ENCODE measurements at places on chromosomes 1 and 21.
A peak's percentile ranks its signal among the peaks of the same experiment; 100 is the strongest.

DNA sequence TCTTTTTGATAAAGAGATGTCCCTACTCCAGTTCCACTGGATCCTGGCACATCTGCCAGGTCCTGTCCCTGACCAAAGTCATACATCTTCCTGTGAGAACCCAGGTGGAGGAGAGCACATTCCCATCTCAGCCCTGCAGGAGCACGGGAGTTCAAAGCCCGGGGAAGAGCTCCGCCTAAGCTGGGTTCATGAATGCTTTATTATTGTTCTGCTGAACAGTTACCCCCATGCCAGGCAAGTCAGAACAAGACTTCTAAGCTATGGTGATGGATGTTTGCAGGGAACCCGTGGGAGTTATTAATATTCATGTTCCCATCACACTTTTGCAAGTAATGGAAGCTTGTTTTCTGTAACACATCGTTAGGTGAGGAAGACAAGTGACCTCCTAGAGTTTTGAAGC is 62.9 kb downstream of the SEC16B start:
- H3K4me1 ChIP-seq = peaks cover 17% of the 10 kb centered on the region
- H3K4me3 ChIP-seq = no peak overlapping the region
- no peak for DNase-seq
- H3K27ac ChIP-seq = peak overlapping the region; percentile 8
- no peaks in the 10 kb centered on the region for H3K27me3 ChIP-seq
- H3K36me3 ChIP-seq = no peaks in the 10 kb centered on the region

DNA sequence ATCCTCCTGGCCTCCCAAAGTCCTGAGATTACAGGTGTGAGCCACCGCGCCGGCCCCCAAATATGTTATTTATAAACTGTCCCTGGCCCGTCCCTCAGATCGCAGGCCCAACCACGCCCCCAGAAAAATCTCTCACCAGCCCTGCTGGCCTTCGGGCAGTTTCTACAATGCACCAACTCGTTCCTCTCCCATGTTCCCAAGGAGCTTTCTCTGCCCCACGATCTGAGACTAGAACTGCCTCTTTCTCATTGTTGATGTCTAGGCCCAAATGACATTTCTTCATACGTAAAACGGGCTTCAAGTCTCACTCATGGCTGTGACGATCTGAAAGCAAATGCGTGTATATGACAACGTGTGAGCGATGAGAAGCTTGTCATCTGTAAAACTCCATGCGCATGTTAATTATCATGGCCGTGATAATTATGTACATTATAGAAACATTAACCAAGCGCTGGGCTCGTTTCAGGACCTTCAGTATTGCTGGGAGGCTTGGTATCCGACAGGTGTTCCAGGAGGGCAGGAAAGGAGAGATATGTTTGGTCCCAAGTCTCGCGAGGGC is 748 bp upstream of the NIPAL3 start:
- H3K36me3 ChIP-seq = peaks cover 1% of the 10 kb centered on the region
- peak overlapping the region; percentile 91 for H3K4me3 ChIP-seq
- peak overlapping the region; percentile 51 for H3K27ac ChIP-seq
- peaks cover 68% of the 10 kb centered on the region for H3K4me1 ChIP-seq
- no peak for DNase-seq

DNA sequence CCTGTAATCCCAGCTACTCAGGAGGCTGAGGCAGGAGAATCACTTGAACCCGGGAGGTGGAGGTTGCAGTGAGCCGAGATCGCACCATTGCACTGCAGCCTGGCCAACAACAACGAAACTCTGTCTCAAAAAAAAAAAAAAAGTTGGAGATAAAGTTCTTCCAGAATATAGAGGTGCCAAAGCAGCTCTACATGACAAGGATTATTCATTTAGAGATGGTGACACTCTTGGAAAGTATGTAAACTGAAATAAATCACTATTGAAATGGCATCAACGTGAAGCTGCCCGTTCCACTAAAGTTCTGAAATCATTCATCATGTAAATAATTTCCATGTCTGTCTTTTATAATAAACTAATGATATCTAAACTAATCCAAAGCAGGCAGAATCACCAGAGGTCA is 14.9 kb downstream of the EIF4G3 start:
- H3K4me3 ChIP-seq = no peak overlapping the region
- DNase-seq = no peak
- H3K36me3 ChIP-seq = peaks cover 6% of the 10 kb centered on the region
- H3K27ac ChIP-seq = no peak overlapping the region
- H3K4me1 ChIP-seq = no peaks in the 10 kb centered on the region

DNA sequence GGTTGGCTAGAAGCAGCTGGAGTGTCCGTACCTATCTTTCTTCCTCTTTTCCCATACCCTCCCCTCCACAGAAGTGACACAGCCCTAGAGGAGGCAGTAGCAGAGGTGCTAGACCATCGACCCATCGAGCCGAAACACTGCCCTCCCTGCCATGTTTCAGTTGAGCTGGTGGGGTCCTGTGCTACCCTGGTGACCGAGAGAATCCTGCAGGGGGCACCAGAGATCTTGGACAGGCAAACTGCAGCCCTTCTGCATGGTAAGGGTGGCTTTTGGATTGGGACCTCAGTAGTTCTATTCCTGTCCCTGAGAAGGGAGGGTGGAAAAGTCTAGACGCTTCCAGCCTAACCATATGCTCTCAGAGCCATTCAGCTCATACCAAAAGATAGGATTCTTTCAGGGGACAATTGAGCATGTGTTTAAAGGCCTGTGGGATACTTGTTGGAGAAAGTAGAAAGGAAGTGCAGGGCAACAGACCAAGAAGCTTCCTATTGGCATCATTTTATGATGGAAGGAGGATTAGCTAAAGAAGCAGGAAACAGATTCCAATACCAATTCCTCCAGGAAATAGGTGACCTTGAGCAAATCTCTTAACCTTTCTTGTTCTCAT is 11.7 kb upstream of the BNIPL start:
- DNase-seq = no peak
- H3K27me3 ChIP-seq = no peaks in the 10 kb centered on the region
- no peak overlapping the region for H3K4me3 ChIP-seq
- no peaks in the 10 kb centered on the region for H3K4me1 ChIP-seq
- H3K27ac ChIP-seq = no peak overlapping the region
- peaks cover 15% of the 10 kb centered on the region for H3K36me3 ChIP-seq

- H3K4me3 ChIP-seq = no peak overlapping the region
- no peaks in the 10 kb centered on the region for H3K27me3 ChIP-seq
- no peak for DNase-seq
- H3K36me3 ChIP-seq = no peaks in the 10 kb centered on the region
- H3K4me1 ChIP-seq = peaks cover 11% of the 10 kb centered on the region
- no peak overlapping the region for H3K27ac ChIP-seq
Measured at GRCh38 chr1:109712321-109712864, 342 bp downstream of the GSTM5 start.

DNA sequence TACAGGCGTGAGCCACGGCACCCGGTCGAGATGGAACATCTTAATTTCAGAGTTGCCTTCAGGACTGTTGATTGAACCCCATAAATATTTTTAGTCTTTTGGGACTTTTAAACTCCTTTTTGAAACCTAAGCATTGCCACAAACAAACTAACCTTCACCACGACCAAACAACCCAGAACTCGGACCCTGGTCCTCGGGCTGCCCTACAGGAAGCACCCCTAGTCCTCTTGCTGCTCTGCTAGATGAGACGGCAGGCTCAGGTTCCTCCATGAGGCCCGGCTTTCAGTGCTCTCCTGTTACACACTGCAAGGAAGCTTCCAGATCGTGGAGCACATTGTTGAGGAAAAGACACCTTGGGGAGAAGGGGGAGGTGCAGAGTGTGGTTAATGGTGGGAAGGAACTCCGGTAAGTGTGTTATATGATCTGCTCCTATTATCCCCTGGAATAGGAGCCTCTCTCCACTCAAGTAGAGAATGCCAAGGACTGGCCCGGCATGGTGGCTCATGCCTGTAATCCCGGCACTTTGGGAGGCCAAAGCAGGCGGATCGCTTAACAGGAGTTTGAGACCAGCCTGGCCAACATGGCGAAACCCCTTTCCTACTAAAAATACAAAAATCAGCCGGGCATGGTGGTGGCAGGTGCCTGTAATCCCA is 5.7 kb downstream of the EPHX1 start:
- H3K36me3 ChIP-seq = no peaks in the 10 kb centered on the region
- H3K4me1 ChIP-seq = peaks cover 14% of the 10 kb centered on the region
- H3K27ac ChIP-seq = no peak overlapping the region
- no peak for DNase-seq

GRCh38 chr1:20417581-20417980 is 68.4 kb downstream of the CAMK2N1 start:
- H3K36me3 ChIP-seq = no peaks in the 10 kb centered on the region
- H3K27ac ChIP-seq = no peak overlapping the region
- peaks cover 23% of the 10 kb centered on the region for H3K27me3 ChIP-seq
- H3K4me3 ChIP-seq = no peak overlapping the region
- H3K4me1 ChIP-seq = no peaks in the 10 kb centered on the region

- no peaks in the 10 kb centered on the region for H3K27me3 ChIP-seq
- peaks cover 17% of the 10 kb centered on the region for H3K4me1 ChIP-seq
- no peak for DNase-seq
Measured at GRCh38 chr1:192729500-192729899, 79.3 kb upstream of the RGS2 start.

DNA sequence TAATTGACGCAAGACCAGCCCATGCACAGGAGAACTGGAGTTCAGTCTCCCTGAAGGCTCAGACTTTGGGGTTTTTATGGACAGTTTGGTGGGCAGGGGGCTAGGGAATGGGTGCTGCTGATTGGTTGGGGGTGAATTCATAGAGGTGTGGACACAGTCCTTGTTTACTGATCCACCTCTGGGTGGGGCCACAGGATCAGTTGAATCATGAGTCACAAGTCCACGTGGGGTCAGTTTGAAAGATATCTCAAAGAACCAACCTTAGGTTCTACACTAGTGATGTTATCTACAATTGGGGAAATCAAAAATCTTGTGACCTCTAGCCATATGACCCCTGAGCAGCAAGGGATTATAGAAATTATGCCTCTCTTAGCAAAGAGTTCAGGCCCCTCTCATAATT is 127.9 kb upstream of the L1TD1 start:
- DNase-seq = no peak
- H3K4me1 ChIP-seq = peaks cover 8% of the 10 kb centered on the region
- no peaks in the 10 kb centered on the region for H3K27me3 ChIP-seq
- no peak overlapping the region for H3K27ac ChIP-seq

DNA sequence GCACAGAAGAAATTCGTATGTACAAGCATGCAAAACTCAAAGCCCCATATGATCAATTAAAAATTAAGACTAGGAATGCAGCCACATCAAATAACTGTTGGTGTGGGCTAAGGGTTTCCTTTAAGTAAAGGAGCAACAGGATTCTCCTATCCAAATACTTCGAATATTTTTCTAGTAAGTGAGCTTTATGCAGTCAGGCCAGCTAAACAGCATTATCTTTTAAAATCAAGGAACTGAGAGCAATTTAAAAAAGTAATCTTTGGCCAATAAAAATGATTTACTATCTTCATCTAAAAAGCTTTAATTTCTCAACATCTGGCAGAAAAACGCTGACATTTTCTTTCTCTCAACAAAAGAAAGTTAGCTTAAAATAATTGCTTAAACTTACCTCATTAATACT is 19.8 kb downstream of the CNN3 start:
- no peak for DNase-seq
- peaks cover 20% of the 10 kb centered on the region for H3K4me1 ChIP-seq
- H3K4me3 ChIP-seq = no peak overlapping the region
- no peak overlapping the region for H3K27ac ChIP-seq

GRCh38 chr1:11893907-11894251 is 32.3 kb downstream of the KIAA2013 start:
- no peaks in the 10 kb centered on the region for H3K36me3 ChIP-seq
- peaks cover 3% of the 10 kb centered on the region for H3K4me1 ChIP-seq
- H3K27ac ChIP-seq = no peak overlapping the region
- DNase-seq = no peak
- peaks cover 14% of the 10 kb centered on the region for H3K27me3 ChIP-seq
- H3K4me3 ChIP-seq = no peak overlapping the region

DNA sequence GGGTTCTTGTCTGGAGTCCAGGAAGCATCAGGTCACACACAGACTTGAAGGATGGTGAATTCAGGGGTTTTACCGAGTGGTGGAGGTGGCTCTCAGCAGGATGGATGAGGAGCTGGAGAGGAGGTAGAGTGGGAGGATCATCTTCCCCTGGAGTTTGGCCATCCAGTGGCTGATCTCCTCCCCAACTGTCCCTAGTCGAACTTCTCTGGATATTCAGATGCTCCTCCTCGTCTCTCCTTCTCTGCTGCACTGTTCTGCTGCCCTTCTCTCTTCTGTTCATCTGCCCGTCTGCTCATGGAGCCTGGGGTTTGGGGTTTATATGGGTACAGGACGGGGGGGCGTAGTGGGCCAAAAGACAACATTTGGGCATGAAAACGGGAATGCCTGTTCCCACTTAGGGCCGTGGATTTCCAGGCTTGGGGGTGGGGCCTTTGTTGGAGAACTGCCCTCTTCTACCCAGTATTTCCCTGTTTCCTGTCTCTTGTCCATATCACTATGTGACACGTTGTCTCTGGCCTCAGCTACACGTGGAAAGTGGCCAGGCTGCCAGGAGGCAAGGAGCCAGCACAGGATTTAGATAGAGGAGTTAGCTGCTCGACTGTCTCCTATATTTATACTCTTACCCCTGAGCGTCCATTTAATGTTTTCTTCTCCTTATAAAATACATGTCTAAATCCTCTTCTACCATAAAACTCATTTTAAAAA is 76.7 kb downstream of the SIPA1L2 start:
- H3K36me3 ChIP-seq = no peaks in the 10 kb centered on the region
- H3K4me3 ChIP-seq = no peak overlapping the region
- no peaks in the 10 kb centered on the region for H3K4me1 ChIP-seq
- DNase-seq = no peak
- H3K27ac ChIP-seq = no peak overlapping the region

DNA sequence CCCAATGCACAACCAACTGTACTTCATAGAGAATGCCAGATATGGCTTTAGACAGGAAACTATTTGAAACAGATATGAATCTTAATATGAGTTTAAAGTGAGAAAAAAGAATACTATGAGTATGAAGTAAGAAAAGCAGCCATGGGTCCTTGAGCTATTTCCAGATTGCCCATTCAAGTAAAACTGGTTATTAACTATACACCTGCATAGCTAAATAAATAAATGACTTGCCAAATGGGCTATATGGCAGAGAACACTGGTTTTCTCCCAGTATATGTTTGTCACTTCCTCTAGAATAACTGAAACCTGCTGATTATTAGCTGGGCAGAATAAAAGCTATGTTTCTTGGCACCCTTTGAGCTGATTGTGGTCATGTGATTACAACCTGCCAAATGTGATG is 17.0 kb upstream of the CD1C start:
- H3K27me3 ChIP-seq = no peaks in the 10 kb centered on the region
- H3K4me1 ChIP-seq = no peaks in the 10 kb centered on the region
- no peaks in the 10 kb centered on the region for H3K36me3 ChIP-seq
- H3K27ac ChIP-seq = no peak overlapping the region
- H3K4me3 ChIP-seq = no peak overlapping the region

- peaks cover 26% of the 10 kb centered on the region for H3K4me1 ChIP-seq
- H3K36me3 ChIP-seq = no peaks in the 10 kb centered on the region
- DNase-seq = no peak
- H3K27me3 ChIP-seq = no peaks in the 10 kb centered on the region
Measured at GRCh38 chr1:94708811-94709210, 111.3 kb upstream of the SLC44A3 start.

- H3K4me1 ChIP-seq = peaks cover 31% of the 10 kb centered on the region
- no peak overlapping the region for H3K27ac ChIP-seq
- no peaks in the 10 kb centered on the region for H3K36me3 ChIP-seq
- no peak for DNase-seq
- no peaks in the 10 kb centered on the region for H3K27me3 ChIP-seq
Measured at GRCh38 chr21:41581592-41582228, 73.8 kb upstream of the TMPRSS2 start.

Data from keratinocyte (primary cell).